ENCODE measurements at places on chromosomes 11 and 22.

- no peak for DNase-seq
Measured at GRCh38 chr11:16357775-16358174, 1.4 kb upstream of the SOX6 start.

- no peak for DNase-seq
Measured at GRCh38 chr11:59188954-59189353, 17.0 kb downstream of the DTX4 start.

- no peak for DNase-seq
Measured at GRCh38 chr11:117189191-117189940, 9.8 kb upstream of the TAGLN start.

DNA sequence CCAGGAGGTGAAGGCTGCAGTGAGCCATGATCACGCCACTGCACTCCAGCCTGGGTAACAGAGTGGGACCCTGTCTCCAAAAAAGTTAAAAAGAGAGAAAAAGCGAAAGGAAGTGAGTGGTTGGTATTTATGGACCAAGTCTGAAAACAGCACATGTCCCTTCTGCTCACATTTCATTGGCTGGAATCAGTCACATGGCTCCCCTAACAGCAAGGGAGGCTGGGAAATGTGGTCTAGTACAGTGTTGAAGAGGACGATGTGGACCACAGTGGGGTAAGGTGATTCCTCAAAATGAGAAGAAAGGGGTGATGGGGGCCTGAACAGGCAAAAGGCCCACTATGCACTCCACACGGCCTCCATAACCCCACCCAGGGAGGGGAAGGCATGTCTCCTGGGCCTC is 32.5 kb upstream of the SMTN start:
- DNase-seq: no peak

DNA sequence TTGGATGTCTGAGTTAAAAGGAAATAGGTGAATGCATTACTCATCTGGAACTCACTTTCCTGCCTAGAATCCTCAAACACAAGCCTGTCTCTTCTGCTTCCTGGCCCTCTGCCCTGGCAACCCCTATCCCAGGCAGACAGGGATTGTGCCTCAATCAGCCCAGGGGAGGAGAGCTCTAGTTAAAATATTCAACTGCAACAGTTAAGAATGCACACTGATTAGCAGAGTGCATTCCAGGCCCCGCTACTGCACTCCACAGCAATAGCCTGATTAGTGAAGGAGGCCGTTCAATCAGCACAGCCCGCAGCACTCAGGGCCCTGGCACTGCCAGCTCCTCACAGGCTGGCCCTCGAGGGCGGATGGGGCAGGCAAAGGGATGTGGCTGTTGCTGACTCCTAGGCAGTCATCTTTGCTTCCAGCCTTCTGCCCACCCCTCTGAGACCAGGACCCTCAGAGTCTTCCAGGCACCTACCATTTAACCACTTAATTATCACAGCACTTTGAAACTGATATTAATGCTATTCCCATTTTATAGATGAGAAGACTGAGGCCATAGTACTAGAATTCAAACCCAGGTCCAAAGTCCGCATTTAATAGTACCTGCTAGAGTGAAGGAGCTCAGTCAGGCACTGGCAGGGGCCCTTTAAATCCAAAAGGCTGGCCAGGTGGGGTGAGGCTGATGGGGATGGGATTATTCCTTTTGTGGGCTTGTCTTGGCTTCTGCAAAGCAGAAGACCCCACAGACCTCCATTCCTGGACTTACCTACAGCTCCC is 435.3 kb downstream of the SOX6 start:
- no peak for DNase-seq

- no peak for DNase-seq
Measured at GRCh38 chr22:49232319-49233067, 595.2 kb downstream of the BRD1 start.

DNA sequence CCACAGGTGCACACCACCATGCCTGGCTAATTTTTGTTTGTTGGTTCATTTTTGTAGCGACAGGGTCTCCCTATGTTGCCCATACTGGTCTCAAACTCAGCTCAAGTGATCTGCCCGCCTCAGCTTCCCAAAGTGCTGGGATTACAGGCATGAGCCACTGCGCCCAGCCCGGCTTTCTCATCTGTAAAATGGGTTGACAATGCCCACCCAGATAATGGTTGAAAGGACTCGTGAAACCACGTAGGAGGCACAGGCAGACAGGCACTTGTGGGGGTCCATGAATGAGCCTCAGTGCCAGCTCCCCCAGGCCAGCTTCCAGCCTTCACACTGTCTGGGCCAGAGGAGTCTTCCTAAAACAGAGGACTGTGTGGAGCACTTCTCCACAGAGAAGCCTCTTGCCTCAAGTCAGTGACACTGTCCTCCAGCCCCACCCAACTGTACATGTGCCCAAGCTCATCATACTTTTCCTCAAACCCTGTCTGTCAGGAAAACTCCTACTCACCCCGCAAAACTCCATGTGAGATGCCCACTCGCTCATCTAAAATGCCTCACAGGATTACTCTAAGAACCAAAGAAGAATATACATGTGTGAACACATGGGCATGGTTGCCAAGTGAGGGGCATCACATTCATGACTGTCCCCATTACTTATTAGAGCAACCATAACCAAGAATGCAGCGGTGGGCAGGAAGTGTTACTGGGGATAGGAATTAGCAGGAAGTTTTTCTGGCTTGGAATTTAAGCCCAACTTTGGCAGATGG is 32.1 kb upstream of the WNT7B start:
- DNase-seq: no peak

DNA sequence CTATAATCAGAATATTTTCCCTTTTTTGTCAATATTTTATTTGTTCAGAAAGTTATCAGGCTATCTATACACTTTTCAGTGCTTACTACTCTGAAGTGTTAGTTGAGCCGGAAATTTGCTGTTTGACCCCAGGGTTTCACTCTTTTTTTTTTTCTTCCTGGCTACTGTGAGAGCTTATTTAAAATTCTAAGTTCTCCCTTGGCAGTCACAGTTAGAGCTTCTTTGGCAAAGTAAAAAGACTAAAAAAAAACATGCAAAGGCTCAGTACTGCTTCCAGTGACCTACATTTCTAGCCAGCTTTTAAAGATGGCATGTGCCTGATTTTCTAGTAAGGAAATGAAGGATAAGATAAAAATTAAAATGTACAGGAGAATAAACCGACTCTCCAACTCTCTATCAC is 48.4 kb downstream of the ELP4 start:
- DNase-seq: no peak

GRCh38 chr22:48494256-48494967 is 1333.3 kb downstream of the BRD1 start:
- DNase-seq: no peak

GRCh38 chr11:20639688-20640087 is 29.7 kb upstream of the NELL1 start:
- no peak for DNase-seq

- no peak for DNase-seq
Measured at GRCh38 chr11:48167380-48167779, 49.2 kb upstream of the OR4B1 start.

Data from NCI-H146 (cell line).